Lung (tissue), 17 donors: ENCODE measurements at places on chromosomes 11 and 22.

- no peaks in the 10 kb centered on the region for H3K27me3 ChIP-seq
- H3K4me1 ChIP-seq, result peaks cover 3% of the 10 kb centered on the region
- H3K36me3 ChIP-seq, result peaks cover 14% of the 10 kb centered on the region
- no peak overlapping the region for H3K27ac ChIP-seq
- DNase-seq, result no peak
- H3K4me3 ChIP-seq, result no peak overlapping the region
Observed at GRCh38 chr11:68266121-68266891, 5.5 kb downstream of the C11orf24 start.

DNA sequence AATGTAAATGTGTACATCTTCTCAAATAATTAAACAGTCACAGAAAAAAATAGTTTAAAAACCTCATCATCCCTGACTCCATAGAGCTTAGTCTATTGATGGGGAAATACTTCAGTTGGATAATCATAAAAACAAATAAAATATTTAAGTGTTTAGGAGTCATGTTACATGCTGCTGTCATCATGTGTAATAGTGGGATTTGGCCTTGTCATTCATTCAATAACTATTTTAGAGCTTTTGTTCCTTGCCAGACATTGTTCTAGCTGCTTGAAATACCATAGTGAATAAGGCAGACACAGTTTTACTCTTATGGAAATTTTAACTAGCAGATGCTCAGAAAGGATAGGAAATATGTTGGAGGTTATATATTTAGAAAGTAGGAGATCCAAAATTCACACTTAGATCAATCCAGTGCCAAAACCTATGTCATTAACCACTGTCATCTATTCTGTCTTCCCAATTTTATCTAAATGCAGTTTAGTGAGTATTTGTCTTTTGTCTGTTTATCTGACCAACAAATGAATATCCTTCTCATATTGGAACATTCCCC lies 324.7 kb downstream of the CASP12 start:
- no peak overlapping the region for H3K27ac ChIP-seq
- H3K4me1 ChIP-seq, result no peaks in the 10 kb centered on the region
- H3K27me3 ChIP-seq, result no peaks in the 10 kb centered on the region
- no peak overlapping the region for H3K4me3 ChIP-seq
- DNase-seq, result no peak

DNA sequence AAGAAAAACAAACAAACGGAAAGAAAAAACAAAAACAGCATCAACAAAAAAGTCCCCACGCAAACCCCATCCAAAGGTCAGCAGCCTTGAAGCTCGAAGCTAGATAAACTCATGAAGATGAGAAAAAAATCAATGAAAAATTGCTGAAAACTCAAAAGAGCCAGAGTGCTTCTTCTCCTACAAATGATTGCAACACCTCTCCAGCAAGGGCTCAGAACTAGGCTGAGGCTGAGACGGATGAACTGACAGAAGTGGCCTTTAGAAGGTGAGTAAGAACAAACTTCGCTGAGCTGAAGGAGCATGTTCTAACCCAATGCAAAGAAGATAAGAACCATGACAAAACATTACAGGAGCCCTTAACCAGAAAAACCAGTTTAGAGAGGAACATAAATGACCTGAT lies 18.4 kb upstream of the FTH1 start:
- H3K4me3 ChIP-seq, result no peak overlapping the region
- no peaks in the 10 kb centered on the region for H3K4me1 ChIP-seq
- H3K36me3 ChIP-seq, result no peaks in the 10 kb centered on the region
- H3K27ac ChIP-seq, result no peak overlapping the region
- no peak for DNase-seq

DNA sequence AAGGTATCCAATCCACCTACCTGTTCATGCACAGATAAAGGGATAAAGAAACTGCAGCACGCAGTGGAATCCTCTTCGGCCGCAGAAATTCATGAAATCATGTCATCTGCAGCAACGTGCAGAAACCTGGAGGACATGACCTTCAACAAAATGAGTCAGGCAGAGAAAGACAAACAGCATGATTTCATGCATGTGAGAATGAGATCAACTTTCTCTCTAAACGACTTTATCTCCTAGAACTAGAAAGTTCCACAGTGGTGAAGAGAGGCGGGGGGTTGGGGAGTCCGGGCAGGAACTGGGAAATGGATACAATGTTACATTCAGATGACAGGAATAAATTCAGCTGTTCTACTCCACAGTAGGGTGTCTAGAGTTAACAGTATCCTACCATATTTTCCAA lies 9.9 kb downstream of the RGL4 start:
- H3K4me1 ChIP-seq, result no peaks in the 10 kb centered on the region
- H3K36me3 ChIP-seq, result peaks cover 23% of the 10 kb centered on the region
- DNase-seq, result no peak
- H3K27me3 ChIP-seq, result no peaks in the 10 kb centered on the region
- H3K4me3 ChIP-seq, result no peak overlapping the region
- no peak overlapping the region for H3K27ac ChIP-seq

GRCh38 chr22:24474221-24474620 lies 20.9 kb upstream of the UPB1 start:
- no peaks in the 10 kb centered on the region for H3K27me3 ChIP-seq
- no peaks in the 10 kb centered on the region for H3K36me3 ChIP-seq
- no peak overlapping the region for H3K27ac ChIP-seq
- peaks cover 6% of the 10 kb centered on the region for H3K4me1 ChIP-seq
- no peak for DNase-seq

DNA sequence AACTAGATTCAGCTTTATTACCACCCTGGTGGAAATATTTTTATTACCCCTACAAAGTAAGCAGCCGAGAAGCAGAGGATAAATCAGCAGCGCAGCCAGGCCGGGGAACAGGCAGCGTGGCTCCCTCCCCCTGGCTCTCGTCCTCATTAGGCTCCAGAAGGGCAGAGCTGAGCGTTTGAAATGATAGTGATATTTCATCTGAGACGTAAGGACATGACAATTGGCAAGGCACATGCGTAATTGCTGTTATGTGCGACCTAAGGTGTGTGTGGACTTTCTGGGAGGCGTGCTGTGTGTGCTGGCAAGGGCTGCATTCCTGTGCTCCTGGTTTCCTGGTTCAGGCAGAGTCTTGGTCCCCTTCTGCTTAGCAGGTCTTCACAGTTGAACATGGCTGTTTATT lies 247.8 kb downstream of the TBC1D22A start:
- H3K36me3 ChIP-seq, result peaks cover 7% of the 10 kb centered on the region
- peaks cover 6% of the 10 kb centered on the region for H3K4me1 ChIP-seq
- no peak overlapping the region for H3K4me3 ChIP-seq
- no peak for DNase-seq
- no peak overlapping the region for H3K27ac ChIP-seq

- peak; percentile 86 for DNase-seq
- H3K27ac ChIP-seq, result no peak overlapping the region
- peaks cover 11% of the 10 kb centered on the region for H3K4me1 ChIP-seq
- H3K27me3 ChIP-seq, result no peaks in the 10 kb centered on the region
- H3K4me3 ChIP-seq, result no peak overlapping the region
Observed at GRCh38 chr11:79461144-79461543, 20.3 kb upstream of the TENM4 start.

GRCh38 chr11:14373941-14374646 lies 15.1 kb upstream of the RRAS2 start:
- H3K4me1 ChIP-seq, result no peaks in the 10 kb centered on the region
- H3K27me3 ChIP-seq, result no peaks in the 10 kb centered on the region
- no peak overlapping the region for H3K27ac ChIP-seq
- no peaks in the 10 kb centered on the region for H3K36me3 ChIP-seq
- no peak overlapping the region for H3K4me3 ChIP-seq

- no peaks in the 10 kb centered on the region for H3K4me1 ChIP-seq
- H3K27ac ChIP-seq, result no peak overlapping the region
- H3K4me3 ChIP-seq, result no peak overlapping the region
- no peaks in the 10 kb centered on the region for H3K36me3 ChIP-seq
Observed at GRCh38 chr11:131591051-131591461, 220.6 kb downstream of the NTM start.

DNA sequence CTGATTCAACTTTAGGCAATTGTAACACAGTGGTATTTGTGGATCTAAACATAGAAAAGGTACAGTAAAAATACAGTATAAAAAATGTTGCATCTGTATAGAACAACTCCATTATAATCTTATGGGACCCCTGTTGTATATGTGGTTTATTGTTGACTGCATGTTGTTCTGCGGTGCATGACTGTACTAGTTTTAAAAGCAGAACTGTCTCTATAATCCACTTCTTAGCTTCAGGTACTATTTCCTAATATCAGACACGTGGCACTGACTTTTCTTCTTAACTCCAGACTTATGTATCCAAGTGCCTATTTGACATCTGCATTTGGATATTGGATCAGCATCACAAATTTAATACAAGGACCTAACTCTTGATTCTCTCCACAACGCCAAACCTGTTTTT lies 41.1 kb downstream of the PACS1 start:
- H3K27ac ChIP-seq, result no peak overlapping the region
- H3K4me1 ChIP-seq, result peaks cover 24% of the 10 kb centered on the region
- no peak for DNase-seq

- no peak overlapping the region for H3K4me3 ChIP-seq
- H3K4me1 ChIP-seq, result peaks cover 4% of the 10 kb centered on the region
- no peaks in the 10 kb centered on the region for H3K36me3 ChIP-seq
- H3K27me3 ChIP-seq, result no peaks in the 10 kb centered on the region
Observed at GRCh38 chr11:78424334-78425270, 7.0 kb upstream of the GAB2 start.

GRCh38 chr11:69264486-69264885 lies 29.5 kb upstream of the MYEOV start:
- no peak overlapping the region for H3K27ac ChIP-seq
- no peaks in the 10 kb centered on the region for H3K36me3 ChIP-seq
- no peak for DNase-seq
- no peak overlapping the region for H3K4me3 ChIP-seq

GRCh38 chr11:86185381-86185750 lies 59.2 kb upstream of the EED start:
- no peak overlapping the region for H3K4me3 ChIP-seq
- H3K4me1 ChIP-seq, result peaks cover 6% of the 10 kb centered on the region
- no peak overlapping the region for H3K27ac ChIP-seq
- H3K36me3 ChIP-seq, result no peaks in the 10 kb centered on the region
- no peaks in the 10 kb centered on the region for H3K27me3 ChIP-seq
- no peak for DNase-seq

GRCh38 chr11:106238704-106239360 lies 161.4 kb downstream of the AASDHPPT start:
- no peak overlapping the region for H3K4me3 ChIP-seq
- no peaks in the 10 kb centered on the region for H3K4me1 ChIP-seq
- H3K36me3 ChIP-seq, result no peaks in the 10 kb centered on the region
- no peaks in the 10 kb centered on the region for H3K27me3 ChIP-seq
- DNase-seq, result no peak
- no peak overlapping the region for H3K27ac ChIP-seq

DNA sequence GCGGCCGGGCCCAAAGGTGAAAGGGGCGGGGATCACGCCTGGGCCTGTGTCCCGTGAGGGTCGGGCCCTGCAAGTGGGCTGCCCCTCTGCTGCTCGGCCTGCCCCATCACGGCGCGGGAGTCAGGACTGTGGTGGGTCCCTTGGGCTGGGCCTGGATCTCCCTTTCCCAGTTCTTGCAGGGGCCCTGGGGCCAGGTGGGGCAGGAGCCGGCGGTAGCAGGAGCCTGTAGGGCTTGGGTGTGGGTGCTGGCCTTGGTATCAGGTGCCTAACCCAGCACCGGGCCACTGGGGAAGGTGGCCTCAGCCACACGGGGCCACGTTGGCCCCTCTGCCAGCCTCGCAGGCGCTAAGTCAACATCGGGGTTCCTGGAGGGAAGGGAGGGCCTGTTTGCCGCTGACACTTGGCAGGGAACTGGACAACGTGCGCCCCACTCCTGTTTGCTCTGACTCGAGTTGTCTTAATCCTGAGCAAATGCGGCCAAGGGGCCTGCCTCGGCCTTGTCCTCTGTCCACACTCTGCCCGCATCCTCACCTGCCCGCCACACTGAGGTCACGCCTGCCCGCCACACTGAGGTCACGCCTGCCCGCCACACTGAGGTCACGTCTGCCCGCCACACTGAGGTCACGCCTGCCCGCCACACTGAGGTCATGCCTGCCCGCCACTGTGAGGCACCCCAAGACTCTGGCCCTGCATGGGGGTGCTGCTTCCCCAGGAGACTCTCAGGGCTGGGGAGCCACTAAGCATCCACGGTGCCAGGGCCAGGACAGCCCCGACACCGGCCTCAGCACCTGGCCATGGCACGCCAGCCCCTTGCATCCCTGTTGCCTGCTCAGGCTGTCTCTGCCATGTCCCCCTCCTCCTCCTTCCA lies 14.2 kb upstream of the MUC5B start:
- H3K27ac ChIP-seq, result no peak overlapping the region
- H3K4me1 ChIP-seq, result no peaks in the 10 kb centered on the region
- H3K27me3 ChIP-seq, result no peaks in the 10 kb centered on the region

- no peaks in the 10 kb centered on the region for H3K27me3 ChIP-seq
- H3K4me3 ChIP-seq, result no peak overlapping the region
- no peak for DNase-seq
Observed at GRCh38 chr22:31891366-31892079, 52.8 kb upstream of the YWHAH start.

DNA sequence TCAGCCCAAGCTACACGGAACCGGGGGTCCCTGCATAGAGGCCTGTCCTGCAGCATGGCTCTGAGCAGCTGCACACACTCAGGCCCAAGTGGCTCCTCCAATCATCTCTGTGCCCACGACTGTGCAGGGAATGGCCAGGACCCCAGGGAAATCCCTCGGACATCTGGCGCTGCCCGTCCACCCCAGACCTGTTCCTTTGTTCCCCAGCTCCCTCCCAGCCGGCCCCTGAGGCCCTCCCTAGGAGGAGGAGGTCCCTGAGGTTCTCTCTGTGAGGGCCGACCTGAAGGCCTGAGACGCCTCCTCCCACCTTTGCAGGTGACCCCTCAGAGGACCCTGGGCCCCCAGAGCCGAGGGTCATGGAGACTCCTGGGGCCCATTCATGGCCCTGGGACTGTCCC lies 1.1 kb downstream of the MLC1 start:
- H3K4me1 ChIP-seq, result peaks cover 5% of the 10 kb centered on the region
- H3K27ac ChIP-seq, result no peak overlapping the region
- H3K4me3 ChIP-seq, result no peak overlapping the region
- H3K36me3 ChIP-seq, result no peaks in the 10 kb centered on the region

DNA sequence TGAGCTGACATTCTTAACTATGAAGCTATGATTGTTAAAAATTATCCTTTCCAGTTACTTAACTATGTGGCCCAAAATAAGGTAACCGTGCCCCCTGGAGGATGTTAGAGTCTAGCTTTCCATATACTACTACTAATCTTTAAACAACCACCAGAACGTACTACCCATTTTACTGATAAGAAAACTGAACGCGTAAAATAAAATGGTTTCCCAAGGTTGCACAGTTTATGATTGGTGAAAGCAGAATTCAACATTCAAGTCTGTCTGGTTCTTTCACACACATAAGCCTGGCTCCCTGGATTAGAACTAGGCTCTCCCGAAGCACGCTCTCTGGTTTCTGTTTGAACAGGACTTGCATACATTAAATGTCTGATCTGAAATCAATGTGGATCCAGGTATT lies 437.8 kb upstream of the CCDC90B start:
- no peak overlapping the region for H3K27ac ChIP-seq
- peaks cover 2% of the 10 kb centered on the region for H3K4me1 ChIP-seq
- no peaks in the 10 kb centered on the region for H3K27me3 ChIP-seq
